ENCODE measurements at places on chromosomes 2 and 18.

DNA sequence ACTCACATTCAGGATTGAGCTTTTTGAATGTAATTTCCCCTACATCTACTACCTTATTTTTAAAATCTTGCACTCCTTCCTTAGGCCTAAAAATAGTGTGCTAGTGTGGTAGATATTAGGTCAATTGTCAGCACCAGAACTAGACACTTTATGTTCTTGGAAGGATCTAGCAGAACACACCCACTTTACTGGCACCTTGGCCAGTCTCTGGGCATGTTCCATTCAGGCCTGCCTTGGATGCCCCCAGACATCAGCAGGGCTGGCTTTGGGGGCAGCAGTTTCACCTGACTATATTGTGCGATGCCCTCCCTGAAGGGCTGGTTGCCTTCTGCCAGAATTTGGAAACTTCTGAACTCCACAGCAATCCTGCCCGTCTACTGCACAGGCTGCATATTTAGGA is 15.3 kb upstream of the NFE2L2 start:
- DNase-seq = no peak

DNA sequence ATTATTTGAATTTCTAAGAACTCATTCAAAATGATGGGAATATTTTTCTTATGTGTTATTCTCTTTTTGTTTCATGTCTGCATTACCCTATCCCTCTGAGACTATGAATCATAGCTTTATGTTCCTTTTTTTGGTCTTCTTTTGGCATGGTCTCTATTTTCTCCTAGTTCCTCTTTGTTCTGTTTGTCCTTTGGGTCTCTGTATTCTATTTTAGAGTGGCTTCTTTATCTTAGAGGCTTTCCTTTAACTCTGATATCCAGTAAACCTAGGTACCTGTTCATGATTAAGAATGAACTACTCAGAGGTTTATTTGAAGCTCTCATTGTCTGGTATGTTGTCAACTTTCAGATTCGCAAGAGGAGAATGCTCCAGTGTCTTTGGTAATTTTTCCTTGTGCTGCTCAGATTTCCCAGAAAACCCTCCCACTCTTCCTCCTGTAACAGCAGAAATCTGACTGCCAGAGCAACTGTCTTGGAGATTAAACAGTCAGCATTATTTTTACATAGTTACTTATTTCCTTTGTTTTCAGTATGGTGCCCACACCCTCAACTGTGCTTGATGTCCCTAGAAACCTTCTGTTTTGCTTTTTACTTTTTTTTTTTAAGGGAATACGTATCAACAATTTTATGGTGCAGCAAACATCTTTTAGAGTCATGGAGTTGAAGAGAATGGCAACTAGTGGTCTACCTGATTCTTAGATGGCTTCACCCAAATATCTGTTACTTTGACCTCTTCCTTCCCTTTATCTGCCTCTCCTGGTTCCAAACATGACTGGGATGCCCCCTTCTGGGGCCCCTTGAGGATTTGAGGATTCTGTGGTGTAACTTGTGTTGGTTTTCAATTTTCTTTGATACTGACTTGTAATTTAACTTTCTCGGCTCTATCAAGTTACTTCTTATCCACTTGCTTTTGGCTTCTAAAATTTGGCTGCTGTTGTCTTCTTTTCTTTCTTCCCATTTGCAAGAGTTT is 92.0 kb downstream of the DPP10 start:
- DNase-seq = no peak

GRCh38 chr2:225999692-226000091 is 600.2 kb downstream of the NYAP2 start:
- DNase-seq = no peak

GRCh38 chr2:3536682-3537632 is 17.6 kb upstream of the ADI1 start:
- no peak for DNase-seq

DNA sequence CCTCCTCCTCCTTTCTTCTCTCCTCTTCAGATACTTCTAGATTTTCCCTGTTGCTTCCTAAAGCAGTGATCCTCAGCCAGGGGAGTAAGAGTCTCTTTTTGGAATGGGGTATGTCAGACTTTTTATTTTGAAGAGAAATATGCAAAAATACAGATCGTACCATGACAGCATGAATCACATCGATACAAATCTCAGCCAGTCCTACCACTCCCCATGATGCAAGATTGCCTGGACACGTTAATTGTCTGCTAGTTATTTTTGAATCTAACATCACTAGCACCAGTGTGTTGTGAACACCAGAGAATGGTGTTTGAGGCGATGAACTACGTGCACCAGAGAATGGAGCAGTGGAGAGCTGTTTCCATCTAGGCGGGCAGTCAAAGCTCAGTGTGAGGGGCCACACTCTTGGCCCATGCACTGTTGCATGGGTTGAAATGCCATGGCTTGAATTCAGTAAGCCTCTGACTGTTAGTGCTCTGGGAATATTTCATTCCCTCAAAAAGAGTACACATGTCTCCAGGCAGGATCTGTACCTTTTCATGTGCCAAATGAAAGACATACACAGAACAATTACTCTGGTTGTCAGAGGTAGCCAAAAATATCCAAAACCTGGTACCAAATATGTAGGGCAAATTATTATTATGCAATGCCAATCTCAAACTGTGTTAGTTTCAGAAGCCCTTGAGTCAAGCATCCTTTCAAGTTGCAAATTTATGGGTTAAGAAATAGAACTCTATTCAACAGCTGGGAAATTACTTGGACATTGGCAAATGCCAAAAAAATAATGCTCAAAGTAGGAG is 46.3 kb upstream of the RALBP1 start:
- DNase-seq = no peak

GRCh38 chr18:11669271-11669947 is 19.7 kb upstream of the GNAL start:
- DNase-seq = no peak

GRCh38 chr2:128817171-128817570 is 498.5 kb upstream of the HS6ST1 start:
- DNase-seq = no peak

DNA sequence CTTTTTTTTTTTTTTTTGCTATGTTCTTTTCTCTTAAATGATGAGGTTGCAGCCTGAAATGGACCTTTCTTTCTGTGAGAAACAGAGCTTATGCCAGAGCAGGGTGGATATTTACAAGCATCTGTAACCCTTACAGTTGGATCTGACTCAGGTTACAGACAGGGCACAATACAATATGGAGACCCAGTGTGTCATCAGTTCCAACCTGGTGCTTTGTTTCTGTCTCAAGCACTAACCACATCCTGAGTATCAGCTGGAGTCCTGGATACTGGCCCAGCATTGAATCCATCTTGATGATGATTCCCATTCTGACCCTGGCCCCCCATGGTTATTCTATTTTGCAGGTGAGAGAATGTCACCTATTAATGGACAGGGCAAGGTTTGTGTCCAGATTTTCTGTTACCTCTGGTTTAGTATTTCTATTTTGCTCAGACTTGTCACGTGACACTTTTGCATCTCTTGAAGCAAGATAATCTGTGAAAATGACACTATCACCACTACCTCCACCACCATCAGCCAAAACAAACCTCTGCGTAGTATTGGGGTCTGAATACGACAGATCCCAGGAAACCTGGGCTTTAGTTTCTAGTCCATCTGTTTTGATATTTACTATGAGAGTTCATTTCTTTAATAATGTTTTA is 174.0 kb downstream of the CCDC85A start:
- peak; percentile 50 for DNase-seq

DNA sequence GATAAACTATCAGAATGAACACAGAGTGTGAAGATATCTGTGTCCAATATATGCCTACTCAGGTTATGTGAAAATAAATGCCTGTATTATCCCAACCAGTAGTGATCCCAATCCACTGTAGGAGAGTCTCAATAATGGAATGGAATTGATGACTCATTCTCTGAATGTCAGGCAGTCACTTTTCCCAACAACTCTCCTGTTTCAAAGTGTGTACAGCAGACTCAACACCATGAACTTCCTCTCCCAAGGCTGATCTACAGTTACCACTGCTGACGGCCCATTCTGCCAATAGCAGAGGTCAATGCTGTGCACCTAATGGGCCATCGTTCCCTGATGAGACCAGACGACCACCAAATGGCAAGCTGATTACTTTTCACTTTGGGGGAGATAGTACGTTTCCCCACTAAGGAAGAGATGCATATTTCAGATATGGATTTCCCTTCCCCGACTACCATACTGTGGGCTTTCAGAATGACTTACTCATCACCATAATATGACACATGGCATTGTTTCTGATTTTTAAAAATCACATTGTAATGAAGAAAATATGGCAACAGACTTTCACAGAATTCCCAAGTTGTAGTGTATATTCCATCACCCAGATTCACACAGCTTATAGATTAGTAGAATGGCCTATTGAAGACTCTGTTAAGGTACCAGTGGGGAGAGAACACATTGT is 601.7 kb upstream of the VRK2 start:
- no peak for DNase-seq

- no peak for DNase-seq
Observed at GRCh38 chr2:236642584-236643291, 73.1 kb downstream of the ACKR3 start.

DNA sequence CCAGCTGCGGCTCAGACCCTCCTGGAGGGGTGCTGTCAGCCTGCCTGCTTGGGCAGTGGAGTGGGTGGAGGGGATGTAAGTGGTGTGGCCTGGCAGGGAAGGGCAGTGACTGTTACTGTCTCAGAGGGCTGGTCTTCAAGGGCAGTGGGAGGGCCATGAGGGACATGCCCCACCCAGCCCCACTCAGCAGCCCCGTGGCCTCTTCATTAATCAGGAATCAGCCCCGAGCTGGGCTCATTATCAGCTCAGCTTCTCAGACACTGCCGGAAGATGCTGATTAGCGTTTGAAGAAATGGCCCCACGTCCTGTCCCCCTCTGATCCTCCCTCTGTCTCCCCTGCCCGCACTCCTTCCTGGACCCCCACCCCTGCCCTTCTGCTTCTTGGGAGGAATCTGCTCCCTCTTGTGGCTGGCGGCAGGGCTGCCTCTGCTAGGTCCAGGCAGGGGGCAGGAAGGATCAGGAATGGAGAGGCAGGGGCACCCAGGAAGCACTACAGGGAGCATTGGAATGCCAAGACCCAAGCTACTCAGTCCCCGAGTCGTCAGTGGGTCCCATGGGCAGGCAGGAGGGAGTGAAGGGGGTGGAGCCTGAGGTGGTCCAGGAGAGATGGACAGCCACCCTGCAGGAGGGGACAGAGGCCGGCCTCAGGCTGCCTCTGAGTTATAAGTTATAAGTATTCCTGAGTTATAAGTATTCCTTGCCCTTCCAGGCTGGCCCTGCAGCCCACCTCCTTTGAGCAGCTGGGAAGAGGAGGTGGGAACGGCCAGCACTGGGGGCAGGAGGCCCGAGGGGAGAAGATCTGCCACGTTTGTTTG is 7.0 kb downstream of the ASIC4 start:
- peak; percentile 32 for DNase-seq

DNA sequence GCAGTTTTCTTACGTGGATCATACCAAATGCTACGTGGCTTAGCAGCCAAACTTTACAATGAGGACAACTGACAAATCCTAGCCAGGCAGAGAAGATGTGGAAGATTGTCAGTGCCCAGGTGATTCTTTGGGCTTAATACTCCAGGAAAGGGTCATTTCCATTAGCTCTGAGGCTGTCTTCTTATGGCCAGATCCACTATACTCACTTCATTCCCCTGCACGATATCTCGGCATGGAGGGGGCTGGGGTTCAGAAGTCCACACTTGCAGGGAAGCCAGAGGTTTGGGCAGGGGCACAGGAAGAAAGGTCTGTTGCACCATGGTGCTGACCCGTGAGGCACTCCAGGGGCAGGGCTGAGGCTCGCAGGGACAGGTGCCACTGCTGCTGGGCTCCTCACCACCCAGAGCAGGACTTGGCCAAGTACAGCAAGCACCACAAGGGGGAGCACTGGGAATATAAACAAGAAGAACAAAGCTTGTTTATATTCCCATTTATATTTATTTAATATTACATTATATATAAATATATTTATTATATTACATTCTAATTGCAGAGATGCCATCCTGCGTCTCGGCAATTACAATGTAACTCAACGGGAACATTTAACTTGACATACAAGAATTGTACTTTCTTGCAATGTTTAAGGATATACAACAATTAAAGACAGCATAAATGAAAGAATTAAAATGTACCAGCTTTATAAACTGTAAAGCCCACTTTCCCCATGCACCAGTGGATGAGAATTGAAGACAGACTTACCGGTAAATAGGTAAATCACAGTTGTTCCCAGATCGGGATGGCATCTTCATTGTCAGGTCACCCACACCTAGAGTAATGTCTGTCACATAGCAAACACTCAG is 27.2 kb downstream of the CLUL1 start:
- DNase-seq = peak; percentile 57

DNA sequence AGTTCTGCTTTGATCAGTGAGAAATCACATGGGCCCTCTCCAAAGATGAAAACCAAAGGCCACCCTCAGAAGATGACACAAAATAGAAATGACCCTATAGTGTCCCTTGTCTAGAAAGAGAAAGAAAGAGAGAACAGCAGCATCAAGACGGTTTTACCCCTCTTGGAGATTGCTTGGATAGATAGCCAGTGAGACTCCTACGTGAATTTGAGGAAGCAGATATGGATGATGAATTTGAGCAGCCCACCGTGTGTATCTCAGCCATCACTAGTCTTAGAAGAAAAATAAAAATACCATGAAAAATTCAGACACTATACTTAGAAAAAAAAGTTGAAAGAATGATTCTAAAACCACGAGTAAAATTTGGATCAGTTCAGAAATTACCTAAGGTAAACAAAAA is 329.1 kb upstream of the CNTNAP5 start:
- DNase-seq = no peak

GRCh38 chr2:81481994-81482368 is 1177.4 kb upstream of the LRRTM1 start:
- peak; percentile 54 for DNase-seq

- DNase-seq = no peak
Observed at GRCh38 chr2:200496696-200497095, 13.2 kb downstream of the KCTD18 start.

Measured in NCI-H446 (cell line).